NCI-H460 (cell line): ENCODE measurements at places on chromosomes 12 and 14.
A peak's percentile ranks its signal among the peaks of the same experiment; 100 is the strongest.

- no peak for DNase-seq
Observed at GRCh38 chr14:61480704-61481285, 159.4 kb downstream of the PRKCH start.

GRCh38 chr12:116954710-116955381, 44.1 kb downstream of the FBXW8 start:
- DNase-seq: no peak

GRCh38 chr14:64074961-64075612, 219.1 kb downstream of the ESR2 start:
- DNase-seq: peak; percentile 28

DNA sequence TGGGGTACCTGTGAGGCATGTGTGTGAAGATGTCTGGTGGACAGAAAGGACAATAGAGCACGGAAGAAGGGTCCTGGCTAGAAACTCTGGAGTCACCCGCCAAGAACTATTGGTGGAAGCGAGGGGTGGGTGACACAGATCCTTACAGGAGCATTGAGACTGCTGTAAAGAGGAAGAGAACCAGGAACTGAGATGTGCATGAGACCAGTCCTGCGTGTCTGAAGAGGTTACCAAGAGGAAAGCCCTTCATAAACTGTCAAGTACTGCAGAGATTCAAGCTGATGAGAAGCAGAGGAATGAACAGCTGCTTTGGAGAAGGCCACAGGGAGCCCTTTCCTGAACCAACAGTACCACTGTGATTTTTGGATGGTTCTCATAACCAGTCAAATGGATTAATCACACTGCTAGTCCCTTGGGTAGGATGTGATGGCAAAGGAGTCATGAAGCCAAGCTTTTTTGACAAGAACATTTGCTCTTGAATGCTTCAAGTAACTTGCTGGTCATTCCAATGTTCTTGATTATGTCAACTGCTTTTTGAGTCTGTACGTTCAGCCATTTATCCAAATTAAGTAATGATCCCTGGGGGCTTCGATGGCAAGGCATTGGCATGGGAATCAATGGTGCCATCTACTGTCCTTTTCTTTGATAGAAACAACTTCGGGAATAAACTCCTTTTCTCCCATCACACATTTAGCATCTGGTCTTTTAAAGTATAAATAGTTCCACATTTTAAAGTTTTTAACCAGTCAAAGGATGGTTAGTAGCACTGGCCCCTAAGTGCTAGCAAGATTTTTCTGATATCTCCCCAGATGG, 42.9 kb downstream of the GPR135 start:
- DNase-seq: no peak

- no peak for DNase-seq
Observed at GRCh38 chr14:71647086-71647784, 285.0 kb upstream of the RGS6 start.

DNA sequence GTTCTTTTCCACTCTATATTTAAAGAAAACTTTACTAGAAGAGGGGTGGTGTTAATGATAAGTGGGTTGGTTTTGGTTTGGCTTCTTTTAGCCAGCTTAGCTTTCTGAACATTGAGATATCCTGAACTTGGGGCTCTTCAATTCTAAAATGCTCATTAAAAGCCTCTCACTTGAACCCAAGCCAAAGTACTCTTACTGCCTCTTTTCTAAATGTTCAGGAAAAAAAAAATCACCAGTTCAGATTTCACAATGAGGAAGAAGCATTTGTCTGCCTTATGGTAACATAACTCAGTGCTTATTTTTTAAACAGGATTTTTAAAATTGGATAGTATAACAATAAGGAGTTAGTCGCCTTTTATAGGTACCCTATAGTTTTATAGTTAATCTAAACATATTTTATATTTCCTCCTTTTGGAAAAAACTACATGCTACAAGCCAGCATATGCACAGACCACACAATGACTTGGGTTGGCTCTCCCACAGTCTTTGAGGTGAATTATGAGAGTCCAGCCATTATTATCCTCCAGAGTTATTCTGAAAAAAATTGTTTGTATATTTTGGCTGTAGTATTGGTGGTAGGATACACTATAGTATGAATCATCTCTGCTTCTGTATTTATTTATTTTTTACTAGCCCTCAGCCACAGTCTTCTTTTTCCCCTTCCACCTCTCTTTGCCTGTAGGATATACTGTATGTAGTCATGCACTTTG, 195.5 kb upstream of the TMPO start:
- DNase-seq: no peak

DNA sequence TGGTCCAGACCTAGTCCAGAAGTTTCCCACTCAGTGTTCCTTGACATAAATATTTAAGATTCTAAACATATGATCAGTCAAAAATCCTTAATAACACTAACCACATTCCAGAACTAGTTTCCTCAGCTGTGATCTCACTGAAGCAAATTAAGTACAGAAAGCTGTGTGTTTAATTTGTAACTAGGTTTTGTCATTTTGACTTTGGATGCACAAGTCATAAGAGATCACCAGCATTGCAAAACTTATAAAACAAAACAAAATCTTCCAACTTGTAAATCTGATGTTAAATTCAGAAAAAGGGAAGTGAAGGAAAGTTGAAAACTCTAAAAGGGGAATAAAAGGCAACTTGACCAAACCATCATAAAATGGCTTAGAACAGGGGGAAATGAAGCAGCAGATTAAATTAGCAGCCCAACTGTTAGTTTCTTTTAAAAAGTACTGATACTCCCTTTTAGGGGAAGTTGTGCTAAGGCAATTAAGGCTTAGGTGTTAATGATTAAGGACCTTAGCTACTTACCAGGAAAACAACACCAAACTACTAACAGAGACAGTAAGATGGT, 56.6 kb downstream of the SH2B3 start:
- no peak for DNase-seq

GRCh38 chr12:42608196-42608825, 18.8 kb upstream of the PRICKLE1 start:
- DNase-seq: no peak

DNA sequence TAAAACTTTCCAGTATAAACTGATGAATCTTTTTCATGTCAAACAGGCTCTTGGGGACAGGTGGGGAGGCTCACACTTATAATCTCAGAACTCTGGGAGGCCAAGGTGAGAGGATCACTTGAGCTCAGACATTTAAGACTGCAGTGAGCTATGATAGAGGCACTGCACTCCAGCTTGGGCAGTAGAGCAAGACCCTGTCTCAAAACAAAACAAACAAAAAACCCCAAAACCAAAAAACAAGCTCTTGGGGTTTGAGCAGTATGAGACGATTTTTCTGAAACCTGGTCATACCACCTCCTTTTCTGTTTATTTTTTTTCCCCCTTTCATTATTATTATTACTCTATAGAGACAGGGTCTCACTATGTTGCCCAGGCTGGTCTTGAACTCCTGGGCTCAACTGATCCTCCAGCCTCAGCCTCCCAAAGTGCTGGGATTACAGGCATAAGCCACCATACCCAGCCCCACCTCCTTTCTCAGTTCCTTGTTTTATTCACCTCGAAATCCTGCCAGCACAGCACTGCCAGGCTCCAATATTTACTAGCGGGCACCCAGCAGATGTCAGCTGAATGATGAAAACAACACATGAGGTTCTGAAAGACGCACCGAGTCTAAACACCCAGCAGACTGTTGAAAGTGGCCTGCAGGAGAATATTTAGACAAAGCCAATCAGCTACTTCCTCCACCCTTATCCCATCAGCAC, 19.5 kb upstream of the CDK17 start:
- DNase-seq: no peak

- DNase-seq: no peak
Observed at GRCh38 chr12:72296389-72296788, 24.2 kb downstream of the TRHDE start.

DNA sequence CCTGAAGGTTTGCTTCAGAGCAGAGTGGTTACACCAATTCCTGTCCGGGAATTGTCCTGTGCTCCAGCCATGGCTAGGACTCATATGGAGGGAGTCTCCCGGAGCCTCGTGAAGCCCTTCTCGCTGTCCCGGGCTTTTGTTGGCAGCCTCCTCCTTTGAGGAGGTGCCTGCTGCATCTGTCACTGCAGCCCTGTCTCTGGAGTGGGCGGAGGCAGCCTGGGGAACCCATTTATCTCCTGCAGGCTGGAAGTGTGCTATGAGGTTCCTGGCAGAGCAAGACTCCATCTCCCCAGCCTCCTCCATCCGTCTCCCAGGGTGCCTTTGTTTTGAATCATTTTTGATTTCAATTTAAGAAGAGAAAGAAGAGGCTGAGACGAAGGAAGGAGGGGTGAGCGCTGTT, 355.3 kb downstream of the GLT1D1 start:
- no peak for DNase-seq

DNA sequence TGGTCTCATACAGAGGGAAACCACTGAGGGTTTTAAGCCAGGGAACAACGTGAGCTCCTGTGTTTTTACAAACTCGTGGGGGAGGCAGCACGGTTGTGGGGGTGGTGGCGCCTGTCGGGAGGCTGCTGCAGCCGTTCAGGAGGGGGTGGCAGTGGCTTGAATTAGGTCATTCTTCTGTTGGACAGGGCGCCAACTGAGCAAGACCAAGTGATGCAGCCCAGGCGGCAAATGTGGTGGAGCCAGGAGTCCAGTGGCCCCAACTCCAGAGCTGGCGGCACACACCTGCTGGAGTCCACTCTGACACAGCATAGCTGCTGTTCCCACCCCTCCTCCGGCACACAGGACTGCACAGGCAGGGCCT, 27.8 kb downstream of the FBRSL1 start:
- DNase-seq: no peak

- DNase-seq: no peak
Observed at GRCh38 chr14:21350539-21350938, 33.3 kb downstream of the SUPT16H start.

GRCh38 chr14:104396682-104397470, 182.7 kb upstream of the C14orf180 start:
- no peak for DNase-seq

DNA sequence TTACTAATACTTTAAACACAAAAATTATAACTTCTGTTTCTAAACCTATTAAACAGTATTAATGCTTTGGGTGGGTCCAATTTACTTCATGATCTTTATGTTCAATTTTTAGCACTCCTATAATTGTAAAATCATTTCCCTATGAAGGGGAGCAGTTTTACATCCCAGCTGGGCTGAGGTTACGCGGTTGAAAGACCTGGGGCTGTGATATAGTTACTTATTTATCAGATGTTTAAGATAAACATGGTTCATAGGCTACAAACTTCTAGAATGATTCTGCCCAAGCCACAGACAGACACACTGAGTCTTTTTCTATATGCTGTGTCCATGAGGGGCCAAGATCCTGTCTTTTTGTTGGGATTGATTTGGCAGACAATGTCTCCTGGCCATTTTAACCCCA, 44.4 kb downstream of the DYRK2 start:
- no peak for DNase-seq

GRCh38 chr12:97300891-97301290, 161.7 kb upstream of the RMST start:
- DNase-seq: no peak

- no peak for DNase-seq
Observed at GRCh38 chr12:80862531-80862930, 75.2 kb downstream of the LIN7A start.

DNA sequence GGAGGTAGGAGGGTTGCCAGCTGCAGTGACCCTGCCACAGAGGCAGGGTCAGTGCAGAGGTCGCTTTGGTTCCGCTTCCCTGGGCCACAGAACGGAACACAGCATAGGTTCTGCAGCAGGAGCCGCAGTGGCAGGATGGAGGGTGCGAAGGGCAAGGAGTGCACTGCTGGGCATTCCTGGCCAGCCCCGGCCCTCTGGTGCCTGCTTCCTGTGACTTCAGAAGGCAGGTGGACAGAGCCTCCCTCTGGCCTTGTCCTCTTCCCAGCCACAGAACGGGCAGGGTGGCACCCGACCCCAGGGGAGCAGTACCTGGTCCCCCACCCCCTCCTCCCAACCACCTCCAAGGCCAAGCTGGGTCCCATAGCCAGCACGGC, 37.7 kb downstream of the SLC8B1 start:
- DNase-seq: no peak

DNA sequence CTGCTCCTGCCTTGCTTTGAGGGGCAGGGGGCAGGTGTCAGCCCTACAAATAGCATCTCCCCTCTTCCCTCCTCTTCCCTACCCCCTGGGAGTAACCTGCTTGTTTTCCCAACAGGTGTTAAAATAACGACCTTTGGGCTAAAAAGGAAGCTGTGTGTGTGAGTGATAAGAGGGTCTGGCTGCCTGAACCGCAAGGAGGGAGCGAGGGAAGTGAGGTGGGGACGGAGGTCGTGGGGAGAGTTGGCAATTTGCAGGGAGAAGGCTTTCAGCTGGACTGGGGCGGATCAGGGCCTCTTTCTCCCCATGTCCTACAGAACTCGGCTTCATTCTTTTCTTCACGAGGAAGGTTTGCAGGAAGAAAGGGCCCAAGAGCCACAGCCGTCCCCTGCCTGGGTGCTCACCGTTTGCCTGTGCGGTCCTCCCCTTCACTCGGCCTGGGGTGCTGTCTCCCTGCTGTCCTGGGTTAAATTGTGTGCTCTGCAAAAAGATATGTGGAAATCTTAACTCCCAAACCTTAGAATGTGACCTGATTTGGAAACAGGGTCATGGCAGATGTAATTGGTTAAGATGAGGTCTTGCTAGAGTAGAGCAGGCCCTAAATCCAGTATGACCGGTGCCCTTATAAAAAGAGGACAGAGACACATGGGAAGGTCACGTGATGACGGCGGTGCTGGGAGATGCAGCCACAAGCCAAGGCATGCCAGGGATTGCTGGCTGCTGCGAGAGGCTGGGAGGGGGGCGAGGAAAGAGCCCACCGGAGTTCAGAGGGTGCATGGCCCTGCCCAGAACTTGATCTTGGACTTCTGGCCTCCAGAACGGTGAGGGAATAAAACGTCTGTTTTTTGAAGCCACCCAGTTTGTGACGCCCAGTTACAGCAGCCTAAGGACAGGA, 38.7 kb upstream of the NCOR2 start:
- no peak for DNase-seq

- DNase-seq: no peak
Observed at GRCh38 chr14:22282417-22282816, 306.6 kb downstream of the DAD1 start.

DNA sequence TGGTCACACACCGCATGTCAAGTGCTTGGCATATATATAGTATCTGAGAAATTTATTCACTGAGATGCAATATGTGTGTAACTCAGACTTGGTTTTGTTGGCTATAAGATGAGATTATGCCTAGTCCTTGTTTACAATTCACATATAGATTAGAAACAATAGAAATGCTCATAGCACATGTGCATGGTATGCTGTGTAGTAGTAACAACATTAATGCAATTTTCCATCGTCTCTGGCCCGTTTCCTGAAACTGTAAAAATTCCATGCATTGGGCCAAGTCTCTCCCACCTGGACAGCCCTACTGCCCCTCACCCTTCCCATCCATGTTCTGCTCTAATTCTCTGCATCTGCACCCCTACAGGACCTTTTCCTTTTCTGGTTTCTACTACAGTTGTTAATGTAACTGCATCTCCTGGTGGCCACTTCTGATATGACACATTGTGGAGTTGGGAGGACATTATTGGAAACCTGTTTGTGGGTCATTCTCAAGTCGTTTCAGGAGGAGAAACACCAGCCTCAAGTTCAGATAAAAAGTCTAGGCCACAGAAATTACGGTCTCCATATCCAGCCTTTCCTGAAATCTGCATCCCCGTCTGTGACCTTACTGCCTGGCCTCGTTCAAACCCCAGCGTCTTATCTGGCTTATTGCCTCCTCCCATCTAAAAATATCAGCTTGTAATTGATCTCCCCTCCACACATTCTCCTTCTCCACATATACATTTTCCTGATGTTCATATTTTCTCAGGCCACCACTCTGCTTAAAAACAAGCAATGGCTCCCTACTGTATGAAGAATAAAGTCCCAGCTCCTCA, 37.5 kb downstream of the EMP1 start:
- peak; percentile 58 for DNase-seq

GRCh38 chr14:59199614-59200013, 11.1 kb downstream of the DAAM1 start:
- no peak for DNase-seq
